ENCODE measurements at places on chromosomes 6 and 20. TPM values are rescaled to one million over a fixed set of nuclear protein-coding genes. Genes with fewer than 3 reads are reported as not detected.

Gene HLA-DRB5
- total RNA-seq: not detected

Gene CDSN
- total RNA-seq: not detected

Gene CPXM1
- 0.88 TPM for total RNA-seq

Gene GSTA2
- total RNA-seq: not detected

DNA sequence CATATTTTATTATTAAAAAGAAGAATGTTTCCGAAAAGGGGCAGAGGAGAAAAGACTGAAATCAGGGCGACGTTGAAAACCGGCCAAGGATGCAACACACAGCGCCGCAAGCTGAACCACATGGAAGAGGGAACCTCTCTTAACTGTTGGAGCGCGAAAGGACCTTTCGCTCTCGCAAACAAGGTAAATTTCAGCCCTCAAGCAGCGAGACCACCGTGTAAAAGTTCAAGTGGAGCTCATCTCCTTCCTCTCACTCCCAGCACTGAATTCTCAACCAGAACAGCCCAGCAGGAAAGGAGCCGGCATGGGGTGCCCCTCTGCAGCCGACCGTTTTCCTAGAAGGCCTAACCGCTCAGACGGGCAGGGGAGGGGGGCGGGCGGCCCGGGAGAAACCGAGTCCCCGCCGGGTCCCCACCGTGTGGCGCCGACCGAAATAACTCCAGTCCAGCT is 621 bp downstream of the GPR63 start:
- H3K36me3 ChIP-seq: no peaks in the 10 kb centered on the region
- no peak overlapping the region for H3K27ac ChIP-seq
- H3K27me3 ChIP-seq: peaks cover 37% of the 10 kb centered on the region
- peak overlapping the region; percentile 75 for H3K4me3 ChIP-seq
- peaks cover 5% of the 10 kb centered on the region for H3K4me1 ChIP-seq

DNA sequence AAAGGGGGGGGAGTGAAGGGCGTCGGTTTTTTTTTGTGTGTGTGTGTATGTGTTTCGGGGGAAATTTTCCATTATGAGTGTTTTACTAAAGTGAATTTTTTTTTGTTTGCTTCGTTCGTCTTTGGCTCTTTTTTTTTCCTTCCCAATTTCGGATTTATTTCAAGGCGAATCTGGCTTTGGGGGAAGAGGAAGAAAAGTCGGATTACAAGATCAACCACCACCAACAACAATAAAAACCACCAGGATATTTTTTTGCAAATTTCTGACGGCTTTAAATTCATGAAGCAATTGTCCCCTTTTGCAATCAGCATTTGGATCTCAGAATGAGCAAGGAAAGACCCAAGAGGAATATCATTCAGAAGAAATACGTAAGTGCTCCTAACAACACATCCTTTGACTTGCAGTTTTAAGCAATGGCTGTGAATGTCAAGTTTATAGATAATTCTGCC is 372 bp downstream of the JARID2 start:
- H3K36me3 ChIP-seq: no peaks in the 10 kb centered on the region
- no peak for DNase-seq
- no peaks in the 10 kb centered on the region for H3K27me3 ChIP-seq
- peak overlapping the region; percentile 90 for H3K27ac ChIP-seq

DNA sequence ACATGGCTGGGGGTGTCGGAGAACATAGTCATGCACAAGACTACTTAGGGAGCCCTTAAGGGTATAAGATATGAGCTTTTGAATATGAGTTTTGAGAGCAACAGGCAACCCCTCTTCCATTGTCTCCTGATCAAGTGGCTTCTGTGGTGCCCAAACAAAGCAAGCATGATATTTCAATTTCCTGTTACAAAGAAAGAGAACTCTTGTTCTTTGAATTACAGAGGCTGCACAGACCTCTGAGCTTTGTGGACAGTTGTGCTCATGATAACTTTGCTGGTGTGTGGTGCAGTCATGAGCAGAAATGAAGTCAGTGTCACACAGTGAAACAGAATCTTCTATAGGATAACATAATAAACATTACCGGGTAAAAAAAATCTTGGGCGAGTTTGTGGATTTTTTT is 66.8 kb upstream of the THEMIS start:
- DNase-seq: no peak
- H3K27me3 ChIP-seq: no peaks in the 10 kb centered on the region
- H3K36me3 ChIP-seq: peaks cover 6% of the 10 kb centered on the region

DNA sequence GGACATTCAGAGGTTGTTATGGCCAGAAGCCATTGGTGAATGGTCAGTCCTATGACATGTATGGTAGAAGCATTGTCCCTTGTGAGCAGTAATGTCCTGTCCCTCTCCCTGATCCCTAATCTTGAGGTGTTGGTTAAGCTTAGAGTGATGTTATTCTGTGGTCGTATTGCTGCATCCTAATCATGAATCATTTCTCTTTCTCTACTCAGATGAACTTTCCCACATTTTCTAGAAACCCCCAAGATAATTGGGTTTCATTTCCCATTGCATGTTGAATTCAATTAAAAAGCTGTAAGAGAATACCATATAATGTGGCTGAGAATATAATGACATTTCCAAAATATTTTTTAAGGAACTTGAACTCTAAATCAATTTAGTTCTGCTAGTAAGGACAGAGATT is 175.1 kb downstream of the PLCB4 start:
- no peak overlapping the region for H3K4me3 ChIP-seq
- no peaks in the 10 kb centered on the region for H3K27me3 ChIP-seq
- H3K36me3 ChIP-seq: no peaks in the 10 kb centered on the region
- no peak for DNase-seq

DNA sequence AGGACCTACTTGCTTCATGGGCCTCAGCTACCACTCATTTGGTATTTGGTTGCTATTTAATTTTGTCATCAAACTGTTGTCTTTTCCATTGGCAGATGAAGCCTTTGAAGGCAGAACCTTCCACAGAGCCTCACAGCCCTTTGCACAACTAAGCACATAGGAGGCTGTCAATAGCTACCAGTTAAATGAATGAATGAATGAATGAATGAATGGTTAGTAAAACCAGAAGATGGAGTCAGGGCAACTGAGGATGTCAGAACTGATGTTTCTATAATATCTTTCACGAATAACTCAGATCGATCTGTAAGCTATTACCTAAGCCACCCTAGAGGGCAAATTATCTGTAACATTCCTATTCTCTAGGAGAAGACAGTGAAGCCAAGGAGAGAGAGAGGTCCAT is 19.1 kb downstream of the BNIP5 start:
- H3K4me3 ChIP-seq: no peak overlapping the region
- no peak overlapping the region for H3K27ac ChIP-seq
- H3K27me3 ChIP-seq: peaks cover 39% of the 10 kb centered on the region
- no peaks in the 10 kb centered on the region for H3K36me3 ChIP-seq
- peaks cover 5% of the 10 kb centered on the region for H3K4me1 ChIP-seq

- H3K36me3 ChIP-seq: no peaks in the 10 kb centered on the region
- H3K4me3 ChIP-seq: no peak overlapping the region
- H3K27ac ChIP-seq: no peak overlapping the region
- peak; percentile 10 for DNase-seq
- peaks cover 8% of the 10 kb centered on the region for H3K4me1 ChIP-seq
- no peaks in the 10 kb centered on the region for H3K27me3 ChIP-seq
Observed at GRCh38 chr6:80217794-80218193, 111.3 kb downstream of the BCKDHB start.

- peak; percentile 49 for DNase-seq
- H3K36me3 ChIP-seq: peaks cover 35% of the 10 kb centered on the region
- H3K27me3 ChIP-seq: no peaks in the 10 kb centered on the region
- H3K27ac ChIP-seq: no peak overlapping the region
- no peak overlapping the region for H3K4me3 ChIP-seq
- peaks cover 28% of the 10 kb centered on the region for H3K4me1 ChIP-seq
Observed at GRCh38 chr6:42257063-42257462, 39.4 kb upstream of the MRPS10 start.

DNA sequence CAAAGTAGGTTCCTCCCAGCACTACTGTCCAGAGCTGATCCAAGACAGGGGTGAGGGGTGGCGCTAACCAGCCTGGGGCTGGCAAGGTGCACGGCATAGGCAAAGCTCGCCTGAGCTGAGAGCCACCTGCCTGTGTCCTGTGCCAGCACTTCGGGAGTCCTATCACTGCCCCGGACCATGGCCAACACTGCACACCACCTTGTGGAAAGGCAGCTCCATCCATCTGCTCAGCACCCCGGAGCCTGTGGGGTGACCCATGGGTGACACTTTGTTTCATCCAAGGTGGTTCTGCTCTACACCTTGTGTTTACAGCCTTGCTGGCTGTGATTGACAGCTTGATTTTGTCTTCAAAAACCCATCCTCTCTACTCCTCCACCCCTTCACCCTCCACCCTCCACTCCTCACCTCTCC is 32.9 kb upstream of the GATA5 start:
- H3K4me3 ChIP-seq: no peak overlapping the region
- no peak overlapping the region for H3K27ac ChIP-seq
- DNase-seq: no peak
- no peaks in the 10 kb centered on the region for H3K4me1 ChIP-seq

GRCh38 chr6:73648166-73648565 is 5.6 kb downstream of the SLC17A5 start:
- H3K27ac ChIP-seq: no peak overlapping the region
- DNase-seq: peak; percentile 87
- H3K36me3 ChIP-seq: no peaks in the 10 kb centered on the region
- H3K4me3 ChIP-seq: no peak overlapping the region

DNA sequence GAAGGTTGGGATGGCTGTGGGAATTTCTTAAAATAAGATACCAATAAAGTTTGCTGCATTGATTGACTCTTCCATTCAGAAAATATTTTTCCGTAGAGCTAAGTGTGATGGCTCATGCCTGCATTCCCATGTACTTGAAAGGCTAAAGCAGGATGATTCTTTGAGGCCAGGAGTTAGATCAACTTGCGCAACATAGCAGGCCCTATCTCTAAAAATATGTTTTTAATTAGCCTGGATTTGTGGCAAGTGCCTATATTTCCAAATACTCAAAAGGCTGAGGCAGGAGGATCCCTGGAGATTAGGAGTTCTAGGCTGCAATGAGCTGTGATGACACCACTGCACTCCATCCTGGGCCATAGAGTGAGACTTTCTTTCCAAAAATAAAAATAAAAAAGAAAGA is 431.2 kb upstream of the PTCHD4 start:
- H3K4me3 ChIP-seq: no peak overlapping the region

DNA sequence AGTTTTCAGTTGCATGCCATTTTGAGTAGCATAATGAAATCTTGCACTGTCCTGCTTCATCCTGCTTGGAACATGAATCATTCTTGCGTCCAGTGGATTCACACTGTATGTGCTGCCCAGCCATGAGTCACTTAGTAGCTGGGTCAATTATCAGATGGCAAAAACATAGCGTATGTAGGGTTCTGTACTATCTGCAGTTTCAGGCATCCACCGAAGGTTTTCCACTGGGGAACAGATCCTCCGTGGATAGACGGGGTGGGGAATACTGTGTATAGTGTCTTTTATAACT is 61.4 kb downstream of the IL22RA2 start:
- no peak overlapping the region for H3K27ac ChIP-seq
- peaks cover 6% of the 10 kb centered on the region for H3K4me1 ChIP-seq
- H3K27me3 ChIP-seq: no peaks in the 10 kb centered on the region
- DNase-seq: peak; percentile 41

DNA sequence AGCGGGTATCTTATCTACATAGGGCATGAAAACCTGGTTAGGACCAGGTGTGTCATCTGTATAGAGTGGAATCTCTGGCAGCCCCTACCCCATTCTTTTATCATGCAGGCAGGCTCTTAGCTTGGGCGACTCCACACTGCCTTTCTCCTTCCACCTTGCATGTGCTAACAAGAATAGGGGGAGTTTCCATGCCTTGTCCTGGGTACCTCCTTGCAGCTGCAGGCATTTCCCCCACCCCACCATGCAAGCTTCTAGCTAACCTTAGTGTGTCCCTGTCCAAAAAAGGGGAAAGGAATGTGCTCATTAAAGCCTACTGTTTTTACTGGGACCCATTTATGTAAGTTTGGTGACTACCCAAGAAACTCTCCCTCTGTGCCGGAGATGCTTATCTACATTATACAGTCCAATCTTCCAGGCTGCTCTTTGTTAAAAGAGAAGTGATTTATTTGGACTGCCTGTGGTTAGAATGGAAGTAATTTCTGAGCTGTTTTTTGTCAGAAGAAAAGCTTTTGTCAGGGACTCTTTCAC is 10.5 kb upstream of the CEP43 start:
- H3K27ac ChIP-seq: no peak overlapping the region
- no peaks in the 10 kb centered on the region for H3K4me1 ChIP-seq
- no peak overlapping the region for H3K4me3 ChIP-seq
- H3K36me3 ChIP-seq: no peaks in the 10 kb centered on the region
- DNase-seq: no peak

DNA sequence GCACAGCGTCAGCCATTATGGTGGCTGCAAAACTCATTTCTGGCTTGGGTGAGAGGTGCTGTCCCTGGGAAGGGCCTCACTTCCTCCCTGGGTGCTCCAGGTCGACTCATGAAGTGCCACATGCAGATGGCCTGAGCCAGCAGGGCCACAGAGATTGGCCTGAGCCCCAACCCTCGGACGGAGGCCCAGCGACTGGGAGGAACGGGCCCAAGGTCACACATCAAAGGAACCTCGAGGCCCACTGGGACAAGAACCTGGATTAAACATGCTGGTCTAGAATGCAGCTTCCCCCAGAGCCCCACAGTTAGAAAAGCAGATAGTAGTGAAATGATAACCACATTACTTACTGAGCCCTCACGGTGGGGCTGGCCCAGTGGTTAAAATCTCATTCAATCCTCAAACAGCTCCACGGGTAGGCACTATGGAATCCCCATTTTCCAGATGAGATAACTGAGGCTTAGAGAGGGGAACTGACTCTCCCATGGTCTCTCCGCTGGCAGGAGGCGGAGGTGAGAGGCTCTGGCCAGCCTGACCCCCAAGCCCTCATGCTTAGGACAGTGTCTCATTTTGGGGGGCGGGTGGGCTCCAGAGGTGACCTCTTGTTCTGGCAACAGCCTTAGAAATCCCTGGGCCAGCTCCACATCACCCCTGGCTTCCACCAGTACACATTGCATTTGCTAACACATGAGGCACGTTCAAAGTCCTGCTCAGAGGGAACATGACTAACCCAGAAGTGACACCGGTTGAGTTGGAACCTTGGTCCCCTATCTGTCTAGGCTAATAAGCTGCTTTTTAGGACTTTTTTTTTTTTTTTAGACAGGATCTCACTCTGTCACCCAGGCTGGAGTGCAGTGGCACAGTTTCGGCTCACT is 53.0 kb downstream of the SRC start:
- H3K4me3 ChIP-seq: no peak overlapping the region
- no peaks in the 10 kb centered on the region for H3K4me1 ChIP-seq
- H3K27ac ChIP-seq: no peak overlapping the region
- H3K27me3 ChIP-seq: no peaks in the 10 kb centered on the region

- DNase-seq: peak; percentile 98
- no peaks in the 10 kb centered on the region for H3K27me3 ChIP-seq
- no peaks in the 10 kb centered on the region for H3K36me3 ChIP-seq
Observed at GRCh38 chr6:35727935-35728682, 8.7 kb upstream of the ARMC12 start.

- peaks cover 33% of the 10 kb centered on the region for H3K4me1 ChIP-seq
- peak; percentile 96 for DNase-seq
- no peaks in the 10 kb centered on the region for H3K36me3 ChIP-seq
- H3K27me3 ChIP-seq: peaks cover 10% of the 10 kb centered on the region
- no peak overlapping the region for H3K27ac ChIP-seq
Observed at GRCh38 chr6:16239798-16240123, 1.4 kb downstream of the GMPR start.

GRCh38 chr6:42791706-42792320 is 10.0 kb downstream of the BICRAL start:
- no peak overlapping the region for H3K27ac ChIP-seq
- DNase-seq: no peak
- no peak overlapping the region for H3K4me3 ChIP-seq
- no peaks in the 10 kb centered on the region for H3K36me3 ChIP-seq
- no peaks in the 10 kb centered on the region for H3K4me1 ChIP-seq

- no peaks in the 10 kb centered on the region for H3K36me3 ChIP-seq
- H3K27ac ChIP-seq: no peak overlapping the region
- H3K27me3 ChIP-seq: no peaks in the 10 kb centered on the region
- no peaks in the 10 kb centered on the region for H3K4me1 ChIP-seq
Observed at GRCh38 chr6:23244300-23244699, 674.9 kb downstream of the HDGFL1 start.

Measured in osteoblast (primary cell).